ENCODE measurements at places on chromosomes 12 and 14. TPM values are rescaled to one million over a fixed set of nuclear protein-coding genes. Genes with fewer than 3 reads are reported as not detected.

DPF3 gene
- total RNA-seq, result 5.2 TPM

WDHD1 gene
- total RNA-seq, result 1.3 TPM

GRCh38 chr12:95796982-95797289 lies 6.4 kb upstream of the NTN4 start:
- DNase-seq, result no peak

DNA sequence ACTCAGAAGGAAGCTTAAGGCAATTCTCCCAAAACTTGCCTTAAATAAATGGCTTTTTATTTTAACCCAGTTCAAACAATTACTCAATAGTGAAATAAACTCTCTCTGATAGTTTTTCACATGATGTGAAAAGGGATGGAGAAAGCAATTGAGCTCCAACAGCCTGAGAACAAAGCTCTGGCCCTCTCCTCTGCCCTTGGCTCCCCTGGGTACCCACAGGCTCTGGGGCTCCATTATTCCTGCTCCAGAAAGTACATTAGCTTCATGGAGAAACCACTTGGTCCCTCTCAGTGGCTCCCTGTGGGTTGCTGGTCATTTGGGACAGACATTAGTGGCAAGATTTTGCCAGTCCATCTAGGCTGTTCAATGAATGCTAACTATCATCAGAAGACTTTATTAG lies 242.8 kb downstream of the ATP23 start:
- DNase-seq, result no peak

- no peak for DNase-seq
These were observed 183.7 kb upstream of the TMEM132C start for GRCh38 chr12:128083132-128083729.

DNA sequence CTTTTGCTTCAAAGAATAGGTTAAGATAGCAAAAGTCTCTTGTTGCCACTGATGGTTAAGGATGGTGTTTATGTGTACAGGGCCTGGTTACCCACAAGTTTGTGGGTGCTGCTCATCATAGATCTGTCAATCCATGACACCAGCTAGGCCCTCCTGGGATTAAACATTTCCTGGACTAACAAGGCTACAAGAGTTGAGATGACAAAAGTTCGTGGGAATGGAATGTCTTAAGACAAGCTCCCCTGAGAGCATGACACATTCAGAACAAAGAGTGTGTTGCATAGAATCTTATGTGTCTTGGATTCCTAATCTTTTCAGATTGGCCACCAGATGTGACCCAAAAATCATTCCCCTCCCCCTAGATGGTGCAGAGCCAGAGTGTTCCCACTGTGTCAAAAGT lies 592.5 kb upstream of the USP15 start:
- no peak for DNase-seq

DNA sequence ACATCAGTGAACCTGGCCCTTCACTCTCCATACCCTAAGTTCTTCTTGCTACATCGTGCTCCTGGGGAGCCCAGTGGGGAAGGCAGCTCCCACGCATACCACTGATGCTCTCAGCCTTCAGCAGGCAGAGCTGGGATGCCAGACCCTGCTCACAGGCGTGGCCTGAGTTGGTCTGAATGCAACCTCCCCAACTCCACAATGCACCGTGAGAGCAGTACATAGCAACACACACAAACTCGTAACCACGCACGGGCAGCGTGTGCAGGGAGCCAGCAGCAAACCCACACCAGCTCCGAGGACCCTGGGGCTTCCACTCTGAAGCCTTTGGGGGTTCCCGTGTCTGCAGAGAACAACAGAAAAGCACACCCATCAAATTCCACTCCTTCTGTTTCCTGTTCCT lies 37.3 kb downstream of the ANO2 start:
- no peak for DNase-seq

PPHLN1 gene
- total RNA-seq, result 14.7 TPM

Data from left lobe of liver (tissue), 2 donors.